NCI-H2171 (cell line): ENCODE measurements at places on chromosomes 7 and 10.

- no peak for DNase-seq
These were observed 100.2 kb upstream of the SORCS1 start for GRCh38 chr10:107264742-107265141.

DNA sequence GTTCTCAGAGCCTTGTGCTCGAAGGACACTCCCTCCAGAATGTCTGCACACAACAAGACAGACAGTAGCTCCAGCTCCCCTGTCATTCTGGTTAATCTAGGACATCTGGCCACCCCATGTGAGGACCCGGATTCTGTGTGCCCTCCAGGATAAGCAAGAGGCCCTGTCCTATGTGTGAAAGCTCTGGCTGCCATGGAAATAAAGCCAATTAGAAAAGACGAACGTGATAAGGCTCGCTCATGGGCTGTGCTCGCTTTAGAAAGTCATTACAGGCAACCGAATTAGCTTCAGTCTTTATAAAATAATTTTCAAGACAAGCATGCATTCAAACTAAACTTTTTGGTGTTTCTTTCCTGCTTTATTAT is 263.4 kb downstream of the INHBA start:
- DNase-seq, result no peak

GRCh38 chr10:75431180-75432111 is at the start of gene LRMDA:
Gene LRMDA (plus strand): TSS chr10:75431624.
- DNase-seq, result no peak

DNA sequence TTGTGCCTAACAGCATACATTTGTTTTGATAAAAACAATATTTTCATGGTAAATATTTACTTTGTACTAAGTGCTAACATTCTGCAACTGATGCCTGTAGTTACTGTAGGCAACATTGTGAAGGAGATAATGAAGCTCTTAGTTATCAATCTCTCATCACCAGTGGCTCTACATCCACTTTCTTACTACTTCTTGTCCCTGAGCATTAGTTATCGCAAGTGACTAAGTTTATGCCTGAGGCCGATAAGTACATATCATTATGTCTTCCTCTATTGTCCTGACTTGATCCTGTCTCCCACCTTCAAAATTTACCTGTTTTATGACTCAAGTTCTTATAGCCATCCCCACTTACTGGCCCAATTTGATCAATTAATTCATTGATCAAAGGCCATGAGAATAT is 63.6 kb downstream of the MACC1 start:
- no peak for DNase-seq

- DNase-seq, result no peak
These were observed 69.8 kb downstream of the SRI start for GRCh38 chr7:88150033-88150432.

GRCh38 chr10:77226020-77226419 is 411.6 kb downstream of the KCNMA1 start:
- no peak for DNase-seq

DNA sequence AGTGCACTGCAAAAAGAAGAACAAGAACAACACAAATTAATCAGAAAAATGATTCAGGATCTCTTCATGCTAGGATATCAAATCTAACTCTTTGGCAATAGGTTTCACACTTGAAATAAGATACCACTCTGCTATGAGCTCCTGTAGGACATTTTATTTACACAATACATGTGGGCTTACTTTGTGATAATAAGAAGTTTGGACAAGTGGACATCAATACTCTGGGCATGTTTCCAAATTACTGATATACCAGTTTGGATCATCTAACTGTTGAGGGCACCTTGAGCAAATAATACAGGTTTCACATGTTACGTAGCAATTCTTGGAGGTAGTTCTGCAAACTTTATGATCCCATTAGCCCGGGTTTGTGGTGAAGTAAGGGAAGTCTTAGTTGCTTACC is 59.8 kb downstream of the CPVL start:
- no peak for DNase-seq
